Body of pancreas (tissue), 4 donors: ENCODE measurements at places on chromosomes 2 and 18. TPM values are rescaled to one million over a fixed set of nuclear protein-coding genes. Genes with fewer than 3 reads are reported as not detected.

The ALPI gene
- not detected for total RNA-seq

The THADA gene
- 41.9 TPM for total RNA-seq

The REG1A gene
- total RNA-seq: 14,523 TPM

The CTLA4 gene
- not detected for total RNA-seq

The ABCG8 gene
- total RNA-seq: not detected

The LCT gene
- total RNA-seq: not detected

The CDKL4 gene
- 0.52 TPM for total RNA-seq

The CPLX4 gene
- not detected for total RNA-seq

The KLHL14 gene
- not detected for total RNA-seq

The RBKS gene
- total RNA-seq: 7.6 TPM

The FOXD4L1 gene
- total RNA-seq: not detected

The CD8B2 gene
- total RNA-seq: not detected

The ERBB4 gene
- total RNA-seq: 1.6 TPM

The KHK gene
- total RNA-seq: 7.3 TPM

The MGAT4A gene
- 40.5 TPM for total RNA-seq

The RIOK3 gene
- total RNA-seq: 57.3 TPM

The GPD2 gene
- total RNA-seq: 20.5 TPM

The SIGLEC15 gene
- total RNA-seq: 0.26 TPM

The DUSP19 gene
- total RNA-seq: 1.6 TPM

The CERKL gene
- total RNA-seq: 0.66 TPM

The REG1B gene
- 4,279 TPM for total RNA-seq

The GALNT14 gene
- 2.6 TPM for total RNA-seq

The RAB27B gene
- total RNA-seq: 0.66 TPM

The SERPINB2 gene
- total RNA-seq: 1.6 TPM

The NMS gene
- total RNA-seq: not detected

The HOXD4 gene
- not detected for total RNA-seq

The CXXC1 gene
- 80.7 TPM for total RNA-seq

The MPP4 gene
- total RNA-seq: not detected

The PUM2 gene
- total RNA-seq: 43.3 TPM

The ADD2 gene
- total RNA-seq: 7.6 TPM

The SPATA3 gene
- not detected for total RNA-seq

The ZNF804A gene
- not detected for total RNA-seq

The IL1B gene
- total RNA-seq: 1.3 TPM

The SKA1 gene
- not detected for total RNA-seq

The MDH1B gene
- total RNA-seq: 3.0 TPM

The RTTN gene
- 13.0 TPM for total RNA-seq

The ORMDL1 gene
- total RNA-seq: 68.9 TPM

The TANC1 gene
- 23.1 TPM for total RNA-seq

The MYO1B gene
- total RNA-seq: 68.0 TPM

The ABHD1 gene
- not detected for total RNA-seq

The CFAP65 gene
- not detected for total RNA-seq

The TMEM247 gene
- not detected for total RNA-seq

The TUBB8B gene
- total RNA-seq: not detected

The DSG2 gene
- total RNA-seq: 19.1 TPM

The MEP1B gene
- total RNA-seq: not detected

The TUBA4B gene
- total RNA-seq: not detected

The MSTN gene
- not detected for total RNA-seq

The STAT4 gene
- total RNA-seq: 2.6 TPM

The CAPN14 gene
- total RNA-seq: not detected

The HSBP1L1 gene
- total RNA-seq: 14.8 TPM

The SLC40A1 gene
- 61.2 TPM for total RNA-seq

The PJVK gene
- 4.2 TPM for total RNA-seq

The ZSWIM2 gene
- not detected for total RNA-seq
